CD4-positive, alpha-beta T cell treated with Interleukin-4 for 4 hours (primary cell): ENCODE measurements at places on chromosomes 11 and 22.

GRCh38 chr11:33891714-33892327 is at the start of gene LMO2:
LMO2 (minus strand) TSS chr11:33892076; CDS start chr11:33869716, 22,360 bp downstream.
- DNase-seq = no peak

- DNase-seq = no peak
These were observed 18.6 kb upstream of the ARAP1 start for GRCh38 chr11:72770799-72771198.

DNA sequence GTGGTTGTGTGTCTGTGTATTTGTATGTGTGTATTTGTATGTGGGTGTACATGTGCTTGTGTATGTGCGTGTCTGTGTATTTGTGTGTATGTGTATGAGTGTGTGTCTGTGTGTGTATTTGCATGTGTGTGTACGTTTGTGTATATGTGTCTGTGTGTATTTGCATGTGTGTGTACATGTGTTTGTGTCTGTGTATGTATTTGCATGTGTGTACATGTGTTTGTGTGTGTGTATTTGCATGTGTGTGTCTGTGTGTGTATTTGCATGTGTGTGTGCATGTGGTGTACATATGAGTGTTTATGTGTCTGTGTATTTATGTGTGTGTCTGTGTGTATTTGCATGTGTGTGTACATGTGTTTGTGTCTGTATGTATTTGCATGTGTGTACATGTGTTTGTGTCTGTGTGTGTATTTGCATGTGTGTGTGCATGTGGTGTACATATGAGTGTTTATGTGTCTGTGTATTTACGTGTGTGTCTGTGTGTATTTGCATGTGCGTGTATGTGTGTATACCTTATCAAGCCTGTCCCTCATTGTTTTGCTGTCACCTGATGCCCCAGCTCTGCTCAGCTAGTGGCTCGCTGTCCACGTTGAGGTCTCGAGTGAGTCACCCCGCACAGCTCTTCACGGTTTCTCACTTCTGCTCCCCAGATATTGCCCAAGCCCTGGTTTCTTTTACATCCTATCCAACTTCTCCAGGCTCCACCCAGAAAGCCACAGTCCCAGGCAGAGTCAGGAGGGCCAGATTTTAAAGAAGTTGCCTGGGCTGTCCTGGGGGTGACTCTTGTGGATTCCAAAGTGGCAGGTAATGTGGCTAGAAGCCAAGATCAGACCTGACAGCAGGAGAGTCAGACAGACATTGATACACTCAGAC is 15.2 kb downstream of the MB start:
- DNase-seq = peak; percentile 13

- DNase-seq = no peak
These were observed 1013.2 kb downstream of the TBC1D22A start for GRCh38 chr22:47775686-47776085.

DNA sequence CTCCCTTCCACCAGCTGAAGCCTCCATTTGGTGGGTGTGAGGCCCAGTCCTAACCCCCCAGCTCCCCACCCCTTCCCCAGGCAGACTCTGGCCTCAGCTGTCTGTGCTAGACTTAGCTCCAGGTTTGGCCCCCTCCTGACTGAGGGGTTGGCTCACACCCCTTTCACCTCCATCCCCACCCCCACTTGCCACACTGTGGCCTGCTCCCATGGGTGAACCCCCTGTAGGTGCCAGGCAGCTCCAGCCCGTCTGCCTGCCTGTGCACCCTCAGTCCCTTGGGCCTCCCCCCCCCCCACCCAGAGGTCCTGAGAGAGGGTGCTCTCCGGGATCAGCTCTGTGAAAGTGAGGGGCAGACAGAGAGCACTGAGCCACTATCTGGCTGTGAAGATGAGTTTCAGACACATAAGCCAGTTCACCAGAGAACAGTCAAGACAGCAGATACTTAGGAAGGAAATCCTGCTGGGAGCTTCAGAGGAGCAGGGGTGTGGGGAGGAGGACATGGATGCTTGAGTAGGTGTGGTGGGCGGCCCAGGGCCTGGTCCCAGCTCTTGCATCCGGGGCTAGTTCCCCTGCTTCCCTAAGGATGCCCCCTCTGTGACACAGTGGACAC is 36.2 kb downstream of the PPM1F start:
- DNase-seq = no peak

DNA sequence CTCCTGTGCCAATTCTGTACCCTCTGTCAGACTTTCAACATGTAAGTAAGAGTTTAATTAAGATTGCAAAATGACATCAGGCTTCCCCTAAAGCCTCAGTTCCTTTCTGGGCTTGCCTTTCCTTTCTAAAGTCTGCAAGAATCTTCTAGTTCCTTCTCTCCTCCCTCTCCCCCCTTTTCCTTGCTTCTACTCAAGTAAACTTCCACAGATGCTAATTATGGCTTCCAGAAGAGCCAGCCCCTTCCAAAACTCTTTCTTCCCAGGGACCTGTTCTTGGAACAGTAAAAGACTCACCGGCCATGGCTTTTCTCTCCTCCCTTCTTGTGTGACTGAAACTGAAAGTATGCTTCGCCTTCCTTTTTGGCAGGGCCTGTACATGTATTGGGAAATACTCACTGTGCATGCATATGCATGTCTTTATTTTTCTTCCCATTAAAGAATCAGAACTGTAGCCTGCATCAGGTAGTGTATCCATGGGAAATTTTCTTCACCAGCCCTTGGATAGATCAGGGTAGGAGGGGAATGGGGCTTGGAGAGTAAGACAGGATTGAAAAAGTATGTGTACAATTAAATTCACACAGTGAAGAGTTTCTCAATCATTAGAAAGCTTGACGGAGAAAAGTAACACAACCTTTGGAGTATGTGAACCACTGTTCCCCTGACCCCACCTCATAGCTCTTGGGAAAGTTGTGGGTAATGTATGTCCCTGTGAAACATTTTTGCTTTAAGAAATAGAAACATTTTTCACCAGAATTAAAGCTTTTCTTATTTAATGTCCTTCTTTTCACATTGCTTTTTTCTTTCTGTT is at the start of gene CASP1:
Gene CASP1, minus strand, starts transcription at position 332 of the 808 bp plus-strand sequence. Its CDS starts 31 bp downstream, at position 301.
- DNase-seq = peak; percentile 54

- no peak for DNase-seq
These were observed 66.7 kb downstream of the PACS1 start for GRCh38 chr11:66136752-66137123.

DNA sequence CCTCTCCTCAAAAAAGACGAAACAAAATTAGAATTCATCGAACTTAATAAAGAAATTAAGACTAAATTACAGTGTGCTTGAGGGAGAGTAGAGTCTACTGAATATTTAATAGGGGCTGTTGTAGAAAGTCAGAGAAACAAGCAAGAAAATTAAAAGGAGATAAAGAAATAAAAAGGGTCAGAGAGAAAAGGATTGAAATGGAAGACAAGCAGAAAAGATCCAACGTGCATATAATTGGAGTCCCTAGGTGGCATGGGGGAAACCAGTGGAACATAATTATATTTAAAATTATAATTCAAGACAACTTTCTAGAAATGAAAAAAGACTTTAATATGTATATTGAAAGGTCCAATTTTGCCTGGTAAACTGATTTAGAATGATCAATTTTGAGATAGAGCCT is 74.3 kb downstream of the ACER3 start:
- DNase-seq = no peak

- DNase-seq = no peak
These were observed 314.5 kb upstream of the ANO3 start for GRCh38 chr11:26017322-26017860.

DNA sequence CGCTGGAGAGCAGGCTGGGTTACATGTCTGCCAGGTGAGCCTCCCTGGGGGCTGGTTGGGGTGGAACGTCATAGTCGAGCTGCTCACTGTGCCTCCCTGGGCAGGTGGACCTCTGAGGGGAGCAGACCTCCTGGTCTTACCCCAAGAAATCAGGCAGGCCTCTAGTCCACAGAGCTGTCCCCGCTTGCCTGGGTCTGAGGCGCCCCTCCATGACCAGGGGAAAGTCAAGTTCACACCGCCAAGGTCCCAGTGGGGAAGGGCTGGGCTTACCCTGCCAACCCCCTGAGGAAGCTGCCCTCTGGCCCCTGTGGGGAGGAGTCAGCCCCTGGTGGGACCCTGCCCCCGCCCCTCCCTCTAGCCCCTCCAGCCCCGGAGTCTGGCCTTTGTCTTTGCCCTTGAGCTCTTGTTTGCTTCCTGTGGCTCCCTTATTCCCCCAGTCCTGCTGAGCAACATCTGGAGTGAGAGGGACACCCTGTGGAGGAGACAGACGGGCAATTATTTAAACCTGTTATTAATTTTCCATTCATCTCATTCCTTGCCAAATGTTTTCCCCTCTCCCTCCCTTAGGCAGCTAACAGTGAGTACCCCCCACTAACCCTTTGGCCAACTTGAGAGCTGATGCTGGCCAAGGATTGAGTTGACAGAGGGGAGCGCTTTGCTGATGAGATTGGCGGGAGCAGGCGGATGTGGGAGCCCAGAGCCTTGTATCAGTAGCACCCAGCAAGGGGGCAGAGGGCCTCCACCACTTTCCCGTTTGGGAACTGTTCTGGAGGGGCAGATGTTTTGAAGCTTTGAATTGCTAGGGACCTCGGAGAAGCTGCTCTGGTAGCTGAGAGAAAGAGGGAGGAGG is 83.4 kb downstream of the CEP164 start:
- DNase-seq = no peak

GRCh38 chr11:27100534-27100933 is 59.9 kb downstream of the BBOX1 start:
- DNase-seq = no peak

DNA sequence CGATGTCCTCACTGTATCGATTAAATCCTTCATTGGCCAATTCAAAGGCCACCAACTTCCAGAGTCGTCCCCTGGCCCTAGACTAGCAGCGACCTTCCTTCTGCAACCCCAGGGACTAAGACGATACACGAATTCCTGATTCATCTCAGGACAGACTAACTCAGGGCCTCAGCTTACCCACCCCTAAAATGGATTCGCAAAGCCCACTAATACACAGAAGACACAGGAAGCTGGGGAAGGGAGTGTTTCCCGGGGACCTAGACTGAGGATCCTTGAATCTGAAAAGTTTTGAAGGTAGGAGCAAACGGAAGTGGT is 509 bp downstream of the LAMTOR1 start:
- no peak for DNase-seq

DNA sequence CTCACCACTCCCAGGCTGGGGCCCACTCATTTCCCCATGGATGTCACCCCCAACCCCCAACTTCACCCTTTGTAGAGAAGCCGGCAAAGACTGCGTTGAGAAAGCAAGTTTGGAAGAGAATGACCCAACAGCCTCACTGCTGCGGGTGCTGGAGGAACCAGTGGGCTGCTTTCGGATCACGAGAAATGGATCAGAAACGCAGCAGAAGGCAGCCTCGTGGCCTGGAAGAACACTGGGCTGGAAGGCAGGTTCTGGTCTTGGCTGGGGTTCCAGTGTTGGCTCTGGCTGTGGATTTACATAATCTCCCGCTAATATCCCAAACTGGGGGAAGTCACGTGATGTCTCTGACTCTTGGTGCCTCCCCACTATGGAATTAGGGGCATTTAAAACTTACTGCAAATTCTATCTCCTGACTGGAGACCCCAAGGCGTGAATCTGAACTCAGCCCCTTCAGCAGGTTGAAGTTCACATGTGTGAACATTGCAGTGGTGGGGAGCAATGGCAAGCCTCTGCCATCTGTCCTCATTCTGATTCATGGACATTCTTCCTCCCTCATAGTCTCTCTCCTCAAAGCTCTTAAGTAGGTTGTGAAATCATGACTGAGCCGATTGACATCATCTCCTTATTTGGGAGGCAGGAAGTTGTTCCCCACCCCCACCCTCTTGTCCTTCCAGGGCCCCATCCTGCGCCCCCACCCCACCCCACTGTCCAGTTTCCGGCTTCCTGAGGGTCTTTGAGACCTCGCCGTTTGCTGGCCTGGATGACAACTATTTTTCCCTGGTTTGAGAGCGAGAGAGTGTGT is 37.0 kb upstream of the TIMP3 start:
- DNase-seq = no peak

DNA sequence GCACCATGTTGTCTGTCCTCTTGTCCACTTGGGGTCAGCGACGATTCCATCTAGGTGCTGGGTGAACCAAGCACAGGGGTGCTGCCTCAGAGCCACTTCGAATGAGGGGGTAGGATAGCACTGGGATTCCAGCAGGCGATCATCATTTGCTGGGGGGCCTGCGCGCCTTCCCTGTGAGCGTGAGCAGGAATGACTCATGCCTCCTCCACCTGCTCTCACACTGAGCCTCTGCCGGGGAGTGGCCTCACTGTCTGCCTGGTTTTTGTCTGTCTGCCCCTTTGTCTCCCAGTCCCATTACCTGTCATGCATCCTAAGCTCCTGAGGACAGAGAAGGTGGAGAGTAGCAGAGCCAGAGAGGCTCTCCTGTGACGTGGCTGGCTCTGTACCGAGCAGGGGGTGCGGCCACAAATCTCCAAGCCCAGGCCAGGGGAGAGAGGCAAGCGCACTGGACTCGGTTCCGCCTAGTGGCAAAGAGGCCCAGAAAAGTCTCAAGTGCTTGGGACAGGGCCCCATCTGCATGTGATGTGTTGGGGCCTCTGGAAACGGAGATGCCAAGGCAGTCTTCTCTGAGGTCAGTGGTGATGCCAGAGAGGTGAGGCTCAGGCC is 30.8 kb downstream of the RSPH14 start:
- DNase-seq = no peak

GRCh38 chr22:42653999-42654398 is 4.8 kb upstream of the CYB5R3 start:
- no peak for DNase-seq

DNA sequence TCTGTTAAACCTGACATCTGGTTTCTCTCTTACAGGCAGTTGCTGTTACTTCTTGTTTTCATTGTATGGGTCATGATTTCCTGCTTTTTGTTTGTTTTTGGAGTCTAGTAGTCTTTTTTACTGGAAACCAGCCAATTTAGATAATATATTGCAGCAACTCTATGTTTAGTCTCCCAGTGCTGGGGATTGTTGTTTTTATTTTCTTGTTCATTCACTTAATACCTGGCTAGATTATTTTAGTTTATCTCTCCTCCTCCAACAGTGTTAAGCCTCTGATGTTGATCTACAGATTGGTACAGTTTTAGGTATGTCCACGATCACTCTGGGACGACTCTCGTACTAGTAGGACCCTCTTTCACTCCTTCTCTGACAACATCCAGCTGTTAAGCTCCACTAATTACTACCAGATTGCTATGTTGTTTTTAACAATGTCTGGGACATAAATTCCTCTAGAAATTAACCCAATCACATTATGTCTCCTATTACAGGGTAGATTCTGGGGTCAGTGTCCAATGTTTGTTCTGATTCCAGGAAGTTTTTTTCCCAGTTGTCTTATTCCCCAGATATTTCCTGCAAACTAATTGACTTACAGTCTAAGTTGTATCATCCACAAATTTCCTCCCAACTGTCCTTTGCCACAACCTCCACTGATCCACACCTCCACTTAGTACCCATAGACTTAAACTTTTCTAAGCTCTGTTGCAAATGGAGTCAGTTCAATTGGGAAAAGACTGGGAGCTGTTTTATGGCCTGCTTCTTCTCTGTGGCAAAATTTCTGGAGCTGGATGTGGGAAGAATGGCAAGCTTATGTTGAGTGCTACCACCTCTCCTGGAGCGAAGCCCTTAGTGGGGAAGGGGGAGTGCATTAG is 1280.6 kb upstream of the CNTN5 start:
- DNase-seq = no peak

DNA sequence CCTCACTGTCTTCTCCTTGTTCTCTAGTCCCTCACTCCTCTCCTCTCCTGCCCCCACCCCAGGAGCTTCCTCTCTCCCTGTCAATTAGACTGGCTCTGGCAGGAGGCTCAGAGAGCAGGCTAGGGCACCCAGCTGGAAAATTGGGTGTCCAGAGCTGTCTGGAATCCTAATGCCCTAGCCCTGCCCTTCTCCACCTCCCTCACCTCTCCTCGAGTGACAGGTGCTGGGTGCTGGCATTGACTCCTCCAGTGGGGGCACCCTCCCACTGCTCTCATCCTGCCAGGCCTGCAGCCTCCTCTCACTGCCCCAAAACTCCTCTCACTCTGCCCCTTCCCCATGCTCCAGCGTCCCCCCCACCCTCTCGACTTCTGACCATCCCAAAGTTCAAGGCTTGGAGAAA is 68.9 kb downstream of the CYTH4 start:
- DNase-seq = no peak
